ENCODE measurements at places on chromosomes 6 and 20. TPM values are rescaled to one million over a fixed set of nuclear protein-coding genes. Genes with fewer than 3 reads are reported as not detected.

- no peaks in the 10 kb centered on the region for H3K36me3 ChIP-seq
- peak; percentile 61 for DNase-seq
- H3K4me1 ChIP-seq = peaks cover 18% of the 10 kb centered on the region
- no peaks in the 10 kb centered on the region for H3K27me3 ChIP-seq
Measured at GRCh38 chr6:26556263-26557070, 18.3 kb downstream of the HMGN4 start.

DNA sequence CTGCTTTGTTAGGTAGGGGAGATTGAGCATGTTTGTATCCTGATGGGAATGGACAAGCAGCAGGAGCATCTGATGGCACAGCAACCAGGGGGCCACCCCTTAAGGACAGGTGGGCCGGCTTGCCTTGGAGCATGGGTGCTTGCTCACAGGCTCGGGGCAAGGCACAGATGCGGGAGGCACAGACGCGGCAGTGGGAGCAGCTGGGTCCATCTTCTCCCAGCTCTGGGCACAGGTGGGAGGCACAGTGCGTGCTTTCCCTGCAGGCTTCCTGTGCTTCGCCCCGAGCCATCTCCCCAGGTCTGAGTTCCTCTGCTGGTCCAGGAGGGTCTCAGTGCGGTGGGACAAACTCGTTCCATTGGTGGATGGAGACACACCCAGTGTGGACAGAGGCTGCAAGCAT is 73.6 kb upstream of the BHLHE23 start:
- no peak overlapping the region for H3K4me3 ChIP-seq
- H3K27ac ChIP-seq = no peak overlapping the region
- H3K4me1 ChIP-seq = no peaks in the 10 kb centered on the region
- DNase-seq = no peak
- H3K27me3 ChIP-seq = peaks cover 7% of the 10 kb centered on the region
- H3K36me3 ChIP-seq = no peaks in the 10 kb centered on the region

The OPN5 gene
- total RNA-seq = not detected

GRCh38 chr6:123997223-123997622 is 193.6 kb downstream of the NKAIN2 start:
- no peaks in the 10 kb centered on the region for H3K36me3 ChIP-seq
- DNase-seq = no peak
- H3K4me1 ChIP-seq = no peaks in the 10 kb centered on the region
- no peak overlapping the region for H3K4me3 ChIP-seq
- H3K27me3 ChIP-seq = no peaks in the 10 kb centered on the region
- no peak overlapping the region for H3K27ac ChIP-seq

DNA sequence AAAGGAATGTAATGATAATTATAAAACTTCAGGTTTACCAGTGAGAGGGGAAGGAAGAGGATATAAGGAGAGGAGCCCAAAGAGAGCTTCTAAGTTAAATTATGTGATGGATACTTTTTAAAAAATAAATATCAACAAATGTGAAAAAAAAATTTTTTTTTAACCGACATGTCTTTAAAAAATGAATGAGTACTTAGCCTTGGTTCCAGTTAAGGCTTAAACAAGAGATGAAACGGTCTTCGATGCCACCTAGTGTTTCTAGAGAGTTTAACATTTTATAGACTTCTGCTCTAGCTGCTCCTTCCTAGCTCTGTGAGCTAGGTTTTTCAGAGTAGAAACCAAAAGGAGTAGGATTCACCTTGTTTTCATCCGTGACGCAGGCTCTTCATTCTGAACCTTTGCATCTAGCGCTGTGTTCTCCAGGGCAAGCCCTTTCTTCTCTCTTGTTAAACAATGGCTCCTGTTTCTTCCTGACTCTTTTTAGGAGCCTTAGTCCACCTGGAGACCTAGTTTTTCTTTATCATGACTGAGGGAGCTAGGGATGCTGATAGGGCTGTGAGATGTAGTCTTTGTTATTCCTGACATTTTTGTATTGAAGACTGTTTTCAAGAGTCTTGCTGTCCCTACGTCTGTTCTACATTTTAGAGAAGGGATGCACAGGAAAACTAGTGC is 42.4 kb upstream of the GNRH2 start:
- peaks cover 24% of the 10 kb centered on the region for H3K36me3 ChIP-seq
- H3K4me3 ChIP-seq = no peak overlapping the region
- H3K27me3 ChIP-seq = no peaks in the 10 kb centered on the region
- DNase-seq = no peak

DNA sequence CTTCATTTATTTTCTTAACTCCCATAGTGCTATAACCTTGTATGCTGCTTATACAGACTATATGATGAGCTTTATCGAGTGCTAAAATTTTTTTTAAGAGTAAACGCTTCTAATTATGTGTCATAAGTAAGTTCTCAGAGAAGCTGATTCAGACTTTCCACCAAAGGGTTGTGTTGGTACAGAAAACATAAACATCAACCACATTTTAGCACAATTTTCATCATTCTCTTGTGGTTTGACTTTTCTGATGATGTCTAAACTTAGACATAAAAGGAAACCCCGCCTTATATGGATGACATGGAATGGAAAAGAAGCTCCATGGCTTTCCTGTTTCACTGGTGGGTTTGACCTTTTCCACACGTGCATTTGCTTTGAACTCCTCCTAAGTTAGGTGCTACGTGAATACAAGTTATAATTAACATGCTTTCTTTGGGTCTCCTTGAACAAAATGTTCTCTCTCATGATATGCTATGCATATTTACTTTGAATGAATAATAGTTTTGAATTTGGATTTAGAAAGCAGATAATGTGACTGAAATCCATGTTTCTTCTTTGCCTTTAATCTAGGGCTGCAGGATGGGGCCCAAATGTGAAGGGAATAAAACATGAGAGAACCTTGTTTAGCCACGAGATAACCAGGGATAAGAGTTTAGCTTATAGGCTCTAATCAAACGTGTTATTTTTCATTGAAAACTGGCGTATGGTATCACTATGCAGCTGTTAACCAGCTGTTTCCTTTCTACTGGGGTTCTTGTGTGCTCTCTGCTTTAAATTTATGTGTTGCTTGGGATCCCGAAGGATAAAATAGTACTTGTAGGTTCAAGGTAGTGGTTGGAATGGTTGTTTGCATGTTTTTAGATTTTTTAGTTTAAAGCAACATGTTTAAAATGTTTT is 127.1 kb upstream of the AHI1 start:
- H3K36me3 ChIP-seq = peaks cover 15% of the 10 kb centered on the region
- H3K27me3 ChIP-seq = no peaks in the 10 kb centered on the region

DNA sequence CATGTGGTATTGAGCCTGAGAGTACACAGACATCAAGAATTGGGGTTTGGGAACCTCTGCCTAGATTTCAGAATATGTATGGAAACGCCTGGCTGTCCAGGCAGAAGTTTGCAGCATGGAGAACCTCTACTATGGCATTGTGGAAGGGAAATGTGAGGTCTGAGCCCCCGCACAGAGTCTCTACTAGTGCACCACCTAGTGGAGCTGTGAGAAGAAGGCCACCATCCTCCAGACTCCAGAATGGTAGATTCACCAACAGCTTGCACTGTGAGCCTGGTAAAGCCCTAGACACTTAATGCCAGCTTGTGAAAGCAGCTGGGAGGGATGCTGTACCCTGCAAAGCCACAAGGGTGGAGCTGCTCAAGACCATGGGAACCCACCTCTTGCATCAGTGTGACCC is 658.2 kb downstream of the HACE1 start:
- no peaks in the 10 kb centered on the region for H3K36me3 ChIP-seq
- H3K27me3 ChIP-seq = no peaks in the 10 kb centered on the region
- no peak overlapping the region for H3K27ac ChIP-seq
- DNase-seq = no peak
- no peaks in the 10 kb centered on the region for H3K4me1 ChIP-seq
- no peak overlapping the region for H3K4me3 ChIP-seq

DNA sequence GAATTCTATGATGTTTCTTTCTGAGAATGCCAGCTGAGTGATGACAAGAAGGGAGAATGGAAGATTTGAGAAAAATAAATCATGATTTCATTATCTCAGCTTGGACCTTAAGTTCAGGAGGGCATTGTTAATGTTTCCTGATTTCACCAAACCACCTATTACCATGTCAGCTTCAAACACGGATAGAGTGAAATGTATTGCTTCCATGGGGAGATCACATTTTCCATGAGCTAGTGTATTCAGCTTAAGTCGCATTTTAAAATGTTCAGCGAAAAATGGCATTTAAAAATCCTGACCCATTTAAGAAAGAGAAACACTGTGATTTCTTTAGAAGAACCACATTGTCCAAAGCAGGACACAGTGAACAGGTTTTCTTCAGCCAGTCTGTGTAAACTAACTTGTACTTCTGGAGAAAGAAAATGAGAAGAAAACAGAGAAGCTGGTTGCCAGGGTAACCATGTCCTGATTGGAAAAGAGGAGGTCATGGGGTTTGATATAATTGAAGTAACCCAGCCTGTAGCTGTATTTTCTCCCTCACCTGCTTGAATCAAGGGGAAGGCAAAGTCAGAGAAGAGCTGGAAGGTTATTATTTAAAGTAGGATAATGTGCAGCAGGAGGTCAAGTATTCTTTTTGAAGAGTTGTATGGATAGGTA is 684.1 kb upstream of the NRSN1 start:
- H3K27ac ChIP-seq = no peak overlapping the region
- no peaks in the 10 kb centered on the region for H3K36me3 ChIP-seq
- no peak overlapping the region for H3K4me3 ChIP-seq
- H3K4me1 ChIP-seq = no peaks in the 10 kb centered on the region
- DNase-seq = no peak
- no peaks in the 10 kb centered on the region for H3K27me3 ChIP-seq

The NKX2-4 gene
- total RNA-seq = not detected

DNA sequence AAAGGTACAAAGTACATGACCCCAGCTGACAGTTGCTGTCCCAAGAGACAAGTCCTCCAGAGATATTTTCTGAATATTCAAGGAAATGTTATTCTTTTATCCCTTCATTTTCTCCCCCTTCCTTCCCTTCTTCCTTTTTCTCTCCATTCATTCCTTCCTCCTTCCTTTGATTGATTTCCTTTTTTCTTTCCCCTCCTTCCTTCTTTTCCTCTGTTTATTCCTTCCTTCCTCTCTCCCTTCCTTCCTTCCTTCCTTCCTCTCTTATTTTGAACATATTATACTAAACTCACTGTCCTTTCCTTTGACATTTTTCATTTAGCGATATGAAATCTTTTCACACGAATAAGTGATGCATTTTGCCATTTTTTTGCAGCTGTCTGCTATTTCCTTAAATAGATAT is 73.2 kb upstream of the HDDC2 start:
- no peak overlapping the region for H3K4me3 ChIP-seq
- no peaks in the 10 kb centered on the region for H3K36me3 ChIP-seq
- H3K27me3 ChIP-seq = peaks cover 41% of the 10 kb centered on the region

DNA sequence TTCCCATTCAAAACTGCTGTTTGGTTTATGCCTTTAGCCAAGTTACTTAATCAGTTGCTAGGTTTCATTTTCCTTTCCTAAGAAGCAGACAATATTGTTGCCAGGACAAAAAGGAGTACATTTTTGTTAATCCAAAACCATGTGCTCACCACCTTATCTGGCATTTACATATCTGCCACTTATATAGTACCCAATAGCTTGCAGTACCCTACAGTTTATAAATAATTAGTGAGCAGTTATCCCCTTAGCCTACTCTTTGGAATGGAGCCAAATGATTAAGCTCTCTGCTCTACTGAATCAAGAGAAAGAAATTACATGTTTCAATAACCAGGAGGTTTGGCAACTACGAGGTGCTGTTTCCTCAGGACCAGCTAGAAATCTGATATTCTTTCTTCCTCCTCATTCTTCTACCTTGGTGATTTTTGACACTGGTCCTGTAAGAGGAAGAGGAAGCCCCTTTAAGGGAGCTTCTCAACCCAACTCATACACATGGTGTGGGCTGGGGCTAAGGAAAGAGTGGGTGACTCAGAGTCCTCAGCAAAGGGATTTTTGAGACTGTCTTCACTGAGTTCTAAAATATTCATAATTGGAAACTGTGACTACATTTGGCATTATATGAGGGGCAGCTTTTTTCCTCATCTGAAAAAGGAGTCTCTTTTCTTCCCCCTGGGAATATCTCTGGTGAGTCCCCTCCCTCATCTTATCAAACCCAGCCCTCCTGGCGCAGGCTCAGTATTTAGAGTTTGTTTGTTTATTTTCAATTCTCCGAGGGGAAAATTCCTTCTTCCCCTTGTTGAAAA is 1.5 kb downstream of the ZNFX1 start:
- H3K36me3 ChIP-seq = peaks cover 67% of the 10 kb centered on the region
- DNase-seq = peak; percentile 63
- peaks cover 56% of the 10 kb centered on the region for H3K4me1 ChIP-seq
- peak overlapping the region; percentile 94 for H3K4me3 ChIP-seq
